Naive thymus-derived CD8-positive, alpha-beta T cell (primary cell): ENCODE measurements at places on chromosomes 4 and X. TPM values are rescaled to one million over a fixed set of nuclear protein-coding genes. Genes with fewer than 3 reads are reported as not detected.

The PRR27 gene
- polyA plus RNA-seq, result not detected

The FRMD7 gene
- not detected for polyA plus RNA-seq

The HEPH gene
- 1.1 TPM for polyA plus RNA-seq

- DNase-seq, result no peak
Observed at GRCh38 chr4:126071346-126072333, 756.9 kb downstream of the FAT4 start.

DNA sequence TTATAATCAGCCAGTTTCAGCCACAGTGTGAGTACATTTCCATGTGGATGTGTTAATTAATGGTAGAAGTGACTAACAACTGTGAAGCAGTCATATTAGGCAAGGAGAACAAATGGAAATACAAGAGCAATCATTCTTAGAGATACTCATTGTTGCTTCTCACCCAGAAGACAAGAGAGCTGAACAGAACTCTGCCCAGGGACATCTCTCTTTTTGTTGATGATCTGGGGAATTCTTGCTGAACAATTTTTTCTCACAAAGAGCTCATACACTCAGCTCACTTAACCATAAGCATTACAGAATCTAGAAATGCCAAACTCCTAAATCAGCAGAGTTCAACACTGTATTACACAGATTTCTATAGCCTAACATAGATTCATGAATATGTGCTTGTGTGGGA lies 150.1 kb downstream of the COMMD8 start:
- DNase-seq, result no peak

- no peak for DNase-seq
Observed at GRCh38 chrX:71184803-71185495, 38.1 kb upstream of the GJB1 start.

- no peak for DNase-seq
Observed at GRCh38 chrX:4661771-4662170, 948.3 kb upstream of the PRKX start.

- no peak for DNase-seq
Observed at GRCh38 chr4:89957046-89957926, 62.6 kb downstream of the MMRN1 start.

- DNase-seq, result no peak
Observed at GRCh38 chr4:149718500-149718899, 97.1 kb downstream of the IQCM start.

DNA sequence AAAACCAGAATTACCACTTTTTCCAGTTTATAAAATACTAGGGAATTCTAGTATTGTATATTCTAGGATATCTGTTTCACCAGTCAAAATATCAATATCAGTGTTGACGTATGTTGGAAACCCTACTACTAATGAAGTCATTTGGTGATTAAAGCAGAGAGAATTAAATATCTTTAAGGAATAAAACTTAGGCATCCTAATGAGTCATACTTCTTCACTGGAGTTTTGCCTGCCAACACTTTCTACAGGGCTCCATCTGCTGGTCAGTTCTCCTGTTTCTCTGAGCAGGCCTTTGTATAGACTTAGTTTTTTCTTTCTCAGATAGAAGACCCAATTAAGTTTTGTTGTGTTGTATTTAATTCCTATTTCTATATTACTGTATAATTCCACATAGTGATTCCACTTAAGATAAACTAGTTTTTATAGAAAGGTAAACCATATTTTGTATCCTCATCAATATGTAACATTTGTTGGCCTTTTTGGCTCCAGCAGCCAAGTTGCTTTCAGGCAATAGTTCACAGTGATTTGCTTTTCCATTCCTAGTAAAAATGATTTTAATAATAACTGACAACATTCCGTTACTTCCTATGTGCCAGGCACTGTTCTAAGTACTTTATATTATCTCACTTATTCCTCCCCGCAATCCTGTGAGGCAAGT lies 3.5 kb downstream of the AP1AR start:
- DNase-seq, result peak; percentile 59
